ENCODE measurements at places on chromosomes 6 and 20.

- DNase-seq, result no peak
Measured at GRCh38 chr6:71011871-71012371, 55.1 kb upstream of the B3GAT2 start.

- no peak for DNase-seq
Measured at GRCh38 chr6:156507656-156508055, 269.5 kb upstream of the ARID1B start.

DNA sequence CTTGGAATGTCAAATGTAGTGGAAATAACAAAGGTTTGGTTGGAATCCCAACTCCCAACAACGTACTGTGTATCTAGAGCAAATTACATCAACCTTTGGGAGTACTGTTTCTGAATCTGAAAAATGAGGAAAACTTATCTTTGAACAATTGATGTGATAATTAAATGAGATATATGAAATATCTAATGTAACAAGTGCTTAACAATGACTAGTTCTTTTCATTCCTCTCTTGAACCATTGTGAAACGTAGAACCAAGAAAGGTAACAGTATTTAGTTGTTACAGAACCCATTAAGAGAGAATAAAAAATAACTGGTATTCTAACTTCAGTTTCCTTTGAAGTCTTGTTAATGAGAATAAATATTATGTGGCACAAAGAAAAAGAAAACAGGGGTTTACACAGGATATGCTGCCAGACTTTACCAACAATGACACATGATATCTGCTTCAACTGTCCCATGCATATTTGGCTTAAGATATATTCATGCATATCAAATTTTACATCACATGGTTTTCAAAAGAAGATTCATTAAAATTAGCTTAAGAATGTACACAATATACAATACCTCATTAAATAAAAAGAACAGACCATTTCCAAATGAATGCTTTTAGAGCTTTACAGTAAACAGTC lies 111.8 kb downstream of the ATG5 start:
- no peak for DNase-seq

DNA sequence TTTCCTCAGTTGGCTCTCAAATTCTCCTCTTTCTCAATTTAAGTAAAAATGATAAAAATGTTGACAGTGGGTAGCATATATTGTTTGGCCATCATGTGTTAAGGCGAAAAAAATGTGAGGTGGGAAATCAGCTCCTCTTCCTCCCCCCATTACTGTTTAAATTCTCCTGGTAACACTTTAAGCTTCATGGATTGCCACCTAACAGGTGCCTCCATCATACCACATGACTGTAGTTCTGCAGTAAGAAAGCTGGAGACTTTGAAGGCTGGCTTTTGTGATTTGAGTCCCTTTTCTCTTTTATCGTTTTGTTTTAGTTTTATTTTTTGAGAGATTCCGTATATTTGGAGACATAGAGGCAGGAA lies 1.2 kb downstream of the ZFAND3 start:
- no peak for DNase-seq

GRCh38 chr6:24831771-24832716 lies 33.3 kb upstream of the ARMH2 start:
- no peak for DNase-seq

All from stimulated activated CD4-positive, alpha-beta T cell treated with anti-CD3 and anti-CD28 coated beads, Interleukin-1b, Interleukin-23, amount 100 ng/mL, for 24 hours (primary cell).